Thoracic aorta (tissue), 2 donors: ENCODE measurements at places on chromosomes 7 and 10. TPM values are rescaled to one million over a fixed set of nuclear protein-coding genes. Genes with fewer than 3 reads are reported as not detected.

WDR37 gene
- 18.3 TPM for total RNA-seq

NODAL gene
- total RNA-seq: not detected

SHH gene
- not detected for total RNA-seq

- peak overlapping the region; percentile 74 for H3K27ac ChIP-seq
- no peaks in the 10 kb centered on the region for H3K36me3 ChIP-seq
- H3K4me1 ChIP-seq: peaks cover 15% of the 10 kb centered on the region
- peak; percentile 30 for DNase-seq
These were observed 54.3 kb downstream of the FAM241B start for GRCh38 chr10:69684020-69684980.

GRCh38 chr10:13707156-13707881, 120.6 kb downstream of the PRPF18 start:
- no peaks in the 10 kb centered on the region for H3K36me3 ChIP-seq
- peak overlapping the region; percentile 72 for H3K4me3 ChIP-seq
- H3K27ac ChIP-seq: peak overlapping the region; percentile 30
- H3K27me3 ChIP-seq: no peaks in the 10 kb centered on the region

GRCh38 chr7:30501264-30501663, 3.4 kb downstream of the GGCT start:
- DNase-seq: no peak
- H3K27ac ChIP-seq: no peak overlapping the region
- peaks cover 24% of the 10 kb centered on the region for H3K4me1 ChIP-seq
- peaks cover 4% of the 10 kb centered on the region for H3K36me3 ChIP-seq
- H3K27me3 ChIP-seq: no peaks in the 10 kb centered on the region
- no peak overlapping the region for H3K4me3 ChIP-seq

DNA sequence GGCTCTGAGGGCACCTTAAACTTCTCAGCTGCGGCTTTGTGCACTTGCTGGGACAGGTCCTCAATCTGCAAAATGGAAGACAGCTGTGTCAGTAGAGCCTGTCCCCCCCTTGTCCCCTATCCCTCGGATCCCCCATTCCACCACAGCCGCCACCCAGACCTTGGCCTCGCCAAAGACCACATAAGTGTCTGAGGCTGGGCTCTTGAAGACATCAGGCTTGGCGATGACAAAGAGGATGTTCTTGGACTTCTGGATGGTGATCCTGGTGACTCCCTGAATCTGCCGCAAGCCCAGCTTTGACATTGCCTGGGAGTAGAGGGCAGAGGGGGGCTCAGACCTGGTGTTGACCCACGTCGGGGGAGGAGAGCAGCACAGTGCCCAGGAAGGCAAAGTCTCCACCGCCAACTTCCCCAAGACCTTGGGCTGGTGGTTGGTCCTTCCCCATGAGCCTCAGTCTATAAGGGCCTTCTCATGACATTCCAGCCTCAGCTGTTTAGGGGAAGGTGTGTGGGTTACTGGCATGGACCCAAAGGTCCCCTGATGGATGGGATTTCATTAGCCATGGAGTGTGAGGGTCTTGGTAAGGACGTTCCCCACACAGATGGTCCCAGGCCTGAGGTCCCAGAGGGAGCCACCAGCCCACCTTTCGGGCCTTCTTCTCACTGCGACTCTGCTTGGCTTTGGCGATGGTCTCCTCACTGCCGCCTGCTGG, 7.7 kb downstream of the NACAD start:
- H3K27me3 ChIP-seq: no peaks in the 10 kb centered on the region
- H3K27ac ChIP-seq: no peak overlapping the region
- H3K36me3 ChIP-seq: peaks cover under 1% of the 10 kb centered on the region
- no peak for DNase-seq
